ENCODE measurements at places on chromosomes 4 and X. TPM values are rescaled to one million over a fixed set of nuclear protein-coding genes. Genes with fewer than 3 reads are reported as not detected.

DNA sequence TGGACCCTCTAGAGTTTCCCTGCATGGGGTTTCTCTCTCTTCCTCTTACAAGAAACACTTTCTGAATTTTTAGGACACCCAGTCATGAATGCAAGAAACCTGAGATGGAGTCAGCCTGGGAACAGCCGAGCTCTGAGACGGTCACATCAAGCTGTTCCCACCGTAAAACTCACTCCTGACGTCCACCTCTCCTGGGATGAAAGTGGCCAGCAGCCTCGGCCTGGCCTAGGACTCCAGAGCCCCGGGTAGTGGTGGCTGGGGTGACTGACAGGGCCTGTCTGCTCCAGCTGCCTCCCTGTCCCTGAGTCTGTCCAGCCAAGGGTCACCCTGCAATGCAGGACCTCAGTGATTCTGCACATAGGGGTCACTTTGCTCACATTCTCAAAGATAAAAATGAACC, 217.8 kb downstream of the SHOX start:
- no peak for DNase-seq

BMX gene
- polyA plus RNA-seq, result 1.8 TPM

- DNase-seq, result no peak
These were observed 406.6 kb downstream of the PCDH10 start for GRCh38 chr4:133555671-133556070.

ARX gene
- 5.7 TPM for polyA plus RNA-seq

SSX3 gene
- not detected for polyA plus RNA-seq

DNA sequence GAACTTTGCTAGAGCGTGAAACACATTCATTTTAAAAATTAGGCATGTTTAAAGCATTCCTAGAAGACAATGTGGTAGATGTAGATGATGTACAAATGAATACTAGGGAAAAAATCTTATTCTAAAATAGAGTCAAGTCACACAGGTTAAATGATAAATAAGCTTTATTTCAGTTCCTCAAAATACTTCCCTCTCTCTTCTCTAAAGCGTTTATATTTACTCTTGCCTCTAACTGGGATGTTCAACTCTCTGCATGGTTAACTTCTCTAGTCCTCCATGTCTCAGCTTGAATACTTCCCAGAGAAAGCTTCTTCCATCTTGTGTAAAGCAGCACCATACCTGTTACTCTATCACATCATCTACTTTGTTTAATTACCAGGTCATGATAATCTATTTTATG, 30.9 kb upstream of the GLRA3 start:
- DNase-seq, result no peak

PRSS12 gene
- polyA plus RNA-seq, result 8.9 TPM

DNA sequence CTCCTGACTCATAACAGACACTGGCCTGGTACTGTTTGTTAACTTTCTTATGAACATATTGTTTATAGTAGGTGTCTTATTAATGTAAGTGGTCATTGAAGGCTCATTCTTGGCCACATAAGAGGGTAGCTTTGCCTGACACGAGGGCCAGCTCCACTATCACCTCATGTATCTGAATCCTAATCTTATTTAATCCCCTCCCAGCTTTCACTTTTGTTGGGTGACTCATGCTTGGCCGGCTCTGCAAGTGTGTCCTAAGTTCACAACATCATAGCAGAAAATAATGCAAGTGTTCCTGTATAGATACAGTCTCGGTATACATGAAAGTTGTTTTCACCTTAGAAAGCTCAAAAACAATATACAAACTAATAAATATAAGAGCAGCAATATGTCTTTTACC, 283.8 kb downstream of the IQCM start:
- no peak for DNase-seq
